RCC 7860 (cell line): ENCODE measurements at places on chromosomes 5 and 9.
A peak's percentile ranks its signal among the peaks of the same experiment; 100 is the strongest.

- DNase-seq, result peak; percentile 26
Observed at GRCh38 chr9:122498883-122499288, 11.7 kb upstream of the OR1J2 start.

DNA sequence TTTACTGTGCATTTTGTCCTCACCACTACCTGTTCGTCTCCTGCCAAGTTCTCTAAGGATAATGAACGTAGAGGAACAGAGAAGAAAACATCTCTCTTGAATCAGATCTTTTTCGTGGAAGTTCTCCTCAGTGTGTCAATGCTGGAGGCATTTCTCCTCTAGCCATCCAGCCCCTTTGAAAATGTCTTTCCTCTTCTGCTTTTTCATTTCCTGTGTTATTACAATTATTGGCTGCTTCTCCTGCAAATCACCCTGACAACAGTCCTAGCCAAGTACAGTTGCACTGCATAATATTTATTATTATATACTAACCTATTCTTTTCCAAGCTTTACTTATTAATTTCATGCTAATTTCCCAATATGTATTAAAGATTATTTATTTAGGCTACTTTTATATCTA, 61.8 kb upstream of the TRPM3 start:
- DNase-seq, result no peak

- DNase-seq, result no peak
Observed at GRCh38 chr5:25150819-25151218, 506.0 kb upstream of the CDH10 start.

DNA sequence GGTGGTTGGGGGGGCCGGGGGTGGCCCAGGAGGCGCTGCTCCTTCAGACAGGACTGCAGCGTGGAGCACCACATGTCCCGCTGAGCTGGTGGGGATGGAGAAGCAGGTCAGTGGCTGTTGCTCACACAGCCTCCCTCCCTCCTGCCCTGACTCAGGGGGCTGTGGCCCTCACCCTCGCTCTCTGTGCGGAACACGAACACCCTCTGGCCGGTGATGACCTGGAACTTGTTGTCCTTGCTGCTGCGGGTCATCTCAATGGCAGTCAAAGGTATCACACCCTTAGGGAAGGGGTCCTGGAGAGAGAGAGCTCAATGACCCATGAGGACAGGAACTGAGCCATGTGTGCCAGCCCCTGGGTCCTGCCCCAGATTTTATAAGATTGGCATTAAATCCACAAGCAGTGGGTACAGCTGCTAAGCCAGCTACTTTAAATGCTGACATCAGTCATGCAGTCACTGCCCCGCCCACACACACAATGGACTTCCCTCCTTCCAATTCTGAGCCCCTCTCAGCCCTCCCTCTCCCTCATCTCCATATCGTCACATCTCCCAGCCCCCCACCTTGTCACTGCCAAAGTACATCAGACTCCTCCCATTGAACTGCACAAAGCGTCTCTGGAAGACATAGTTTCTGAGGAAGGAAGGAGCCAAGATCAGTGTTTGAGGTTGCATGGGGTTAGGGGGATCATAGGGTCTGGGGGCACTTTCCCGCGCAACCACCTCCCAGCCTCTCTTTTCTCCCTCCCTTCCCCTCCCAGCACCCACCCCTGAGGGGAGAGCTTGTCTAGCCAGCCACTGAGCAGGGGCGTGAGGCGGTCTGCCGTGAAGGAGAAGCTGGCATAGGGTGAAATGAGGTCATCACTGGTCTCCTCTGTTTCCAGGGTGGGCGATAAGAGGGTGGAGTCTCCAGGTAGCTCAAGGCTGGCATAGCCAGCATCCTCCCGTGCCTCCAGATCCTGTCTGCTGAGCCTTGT, 8.9 kb downstream of the ARAP3 start:
- DNase-seq, result no peak

DNA sequence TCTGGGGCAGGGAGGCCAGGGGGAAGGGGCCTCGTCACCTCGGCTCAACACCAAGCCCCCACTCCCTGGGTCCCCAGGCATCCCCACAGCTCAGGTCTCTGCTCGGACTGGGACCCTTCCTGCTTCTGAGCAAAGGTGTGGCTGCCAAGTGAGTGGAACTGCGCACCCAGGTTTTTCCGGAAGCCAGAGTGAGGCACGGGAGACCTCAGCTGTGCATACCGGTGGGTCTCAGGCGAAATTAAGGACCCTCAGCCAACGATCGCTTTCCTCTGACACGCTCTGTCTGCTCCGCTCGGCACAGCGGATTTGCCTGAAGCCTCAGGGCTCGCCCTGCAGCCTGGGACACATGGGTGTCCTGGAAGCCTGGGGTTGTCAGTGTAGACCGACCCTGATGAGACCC, 41.0 kb upstream of the IRX4 start:
- DNase-seq, result no peak

- DNase-seq, result no peak
Observed at GRCh38 chr9:127949827-127950512, 12.3 kb upstream of the DPM2 start.

DNA sequence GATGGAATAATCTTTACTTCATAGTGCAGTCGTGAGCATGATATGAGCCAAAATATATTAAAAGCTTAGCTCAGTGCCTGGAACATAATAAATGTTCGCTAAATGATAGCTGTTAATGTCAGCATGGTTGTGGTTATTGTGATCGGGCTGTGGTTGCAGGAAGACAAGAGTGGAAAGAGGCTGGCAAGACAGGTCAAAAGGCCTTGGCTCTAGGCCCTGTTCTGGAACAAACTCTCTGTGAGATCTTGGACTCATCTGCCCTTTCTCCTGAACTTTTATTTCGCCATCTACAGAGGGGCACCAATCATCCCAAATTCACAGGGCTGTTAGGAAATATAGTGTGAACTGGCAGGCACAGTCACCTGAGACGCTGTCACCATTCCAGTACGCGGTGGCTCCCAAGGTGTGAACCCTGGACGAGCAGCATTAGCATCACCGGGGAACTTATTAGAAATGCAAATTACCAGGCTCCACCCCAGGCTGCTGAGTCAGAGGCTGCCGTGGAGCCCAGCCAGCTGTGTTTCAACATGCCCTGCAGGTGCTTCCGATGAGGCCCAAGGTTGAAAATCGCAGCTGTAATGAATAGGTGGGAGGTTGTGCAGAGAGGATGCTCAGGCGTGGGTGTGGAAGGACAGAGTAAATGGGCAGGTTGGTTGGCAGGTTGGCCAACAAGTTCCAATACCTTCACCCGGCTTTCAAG, 50.2 kb upstream of the SAP30L start:
- no peak for DNase-seq

GRCh38 chr9:121577166-121577565, 74.3 kb upstream of the DAB2IP start:
- DNase-seq, result no peak

DNA sequence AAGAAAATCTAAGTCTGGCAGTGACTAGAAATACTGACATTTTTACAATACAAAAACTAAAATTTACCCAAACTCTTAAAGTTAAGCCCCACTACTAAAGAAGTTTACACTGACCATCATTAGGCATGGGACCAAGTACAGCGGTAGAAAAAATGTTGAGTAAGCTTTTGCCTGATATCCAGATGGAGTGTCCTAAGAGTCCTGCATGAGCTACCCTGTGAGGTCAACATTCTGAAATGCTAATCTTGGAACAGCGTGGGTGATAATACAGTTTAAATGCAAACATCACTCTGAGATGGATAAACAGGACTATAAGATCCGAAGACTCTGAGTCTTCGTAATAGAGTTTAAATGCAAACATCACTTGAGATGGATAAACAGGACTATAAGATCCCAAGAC, 189.7 kb downstream of the DCP2 start:
- no peak for DNase-seq

- DNase-seq, result no peak
Observed at GRCh38 chr5:12292610-12293204, 388.5 kb upstream of the CTNND2 start.
